LHCN-M2 (cell line): ENCODE measurements at places on chromosomes 6 and 20. TPM values are rescaled to one million over a fixed set of nuclear protein-coding genes. Genes with fewer than 3 reads are reported as not detected.

DNA sequence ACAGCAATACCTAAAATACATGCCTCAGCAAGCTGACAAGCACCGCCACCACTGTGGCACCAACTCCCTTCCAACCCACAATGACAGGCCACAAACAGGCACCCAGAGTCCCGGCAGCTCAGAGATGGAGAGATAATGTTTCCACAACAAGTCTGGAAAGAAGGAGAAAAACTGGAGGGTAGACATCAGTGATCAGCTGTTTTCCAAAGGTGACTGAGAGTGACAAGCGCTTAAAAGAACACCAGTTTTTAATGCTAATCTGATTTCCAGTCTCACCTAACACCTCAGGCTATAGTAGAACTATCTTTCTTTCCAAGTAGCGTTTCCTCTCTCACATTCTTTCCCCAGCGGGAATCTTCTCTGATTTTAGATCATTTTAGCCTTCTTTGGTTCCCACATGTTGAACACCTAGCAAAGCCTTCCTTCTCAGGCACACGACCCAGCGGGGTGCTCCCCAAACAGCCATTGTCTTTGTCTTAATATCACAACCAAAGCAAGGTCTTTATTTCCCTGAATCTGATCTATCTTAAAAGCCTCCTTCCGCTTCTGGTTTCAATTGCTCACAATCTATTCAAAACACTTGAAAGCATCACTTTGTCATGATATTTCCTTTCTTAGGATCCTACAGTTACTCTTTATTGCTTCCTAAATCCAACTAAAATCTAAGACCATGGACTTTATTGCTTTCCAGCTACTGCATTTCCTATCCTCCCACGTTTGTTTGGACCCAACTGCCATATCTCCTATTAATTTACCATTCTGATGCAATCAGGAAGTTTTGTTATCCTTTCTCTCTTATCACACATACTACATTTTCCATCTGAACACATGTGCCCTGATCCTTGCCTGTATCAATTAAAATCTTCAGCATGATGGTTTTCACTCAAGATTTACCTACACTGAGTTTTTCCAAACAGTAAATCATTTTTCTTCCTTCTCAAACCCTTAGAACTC is 282.7 kb downstream of the ADGB start:
- DNase-seq = no peak

DNA sequence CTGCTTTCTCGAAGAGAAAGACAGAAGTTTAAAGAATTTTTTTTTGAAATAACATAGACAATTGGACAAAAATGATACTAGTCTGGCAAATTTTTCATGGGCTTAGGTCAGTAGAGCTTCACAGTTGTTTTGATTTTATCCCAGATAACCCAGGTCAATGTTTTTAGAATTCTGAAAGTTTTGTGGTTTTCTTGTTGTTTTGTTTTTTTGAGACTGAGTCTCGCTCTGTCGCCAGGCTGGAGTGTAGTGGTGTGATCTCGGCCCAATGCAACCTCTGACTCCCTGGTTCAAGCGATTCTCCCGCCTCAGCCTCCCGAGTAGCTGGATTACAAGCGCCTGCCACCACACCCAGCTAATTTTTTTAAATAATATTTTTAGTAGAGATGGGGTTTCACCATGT is 22.8 kb downstream of the KIF13A start:
- peak; percentile 59 for DNase-seq

The AVP gene
- not detected in 2 replicates for total RNA-seq

The TREM2 gene
- not detected in 2 replicates for total RNA-seq

GRCh38 chr6:126535138-126535537 is 195.2 kb downstream of the CENPW start:
- no peak for DNase-seq

DNA sequence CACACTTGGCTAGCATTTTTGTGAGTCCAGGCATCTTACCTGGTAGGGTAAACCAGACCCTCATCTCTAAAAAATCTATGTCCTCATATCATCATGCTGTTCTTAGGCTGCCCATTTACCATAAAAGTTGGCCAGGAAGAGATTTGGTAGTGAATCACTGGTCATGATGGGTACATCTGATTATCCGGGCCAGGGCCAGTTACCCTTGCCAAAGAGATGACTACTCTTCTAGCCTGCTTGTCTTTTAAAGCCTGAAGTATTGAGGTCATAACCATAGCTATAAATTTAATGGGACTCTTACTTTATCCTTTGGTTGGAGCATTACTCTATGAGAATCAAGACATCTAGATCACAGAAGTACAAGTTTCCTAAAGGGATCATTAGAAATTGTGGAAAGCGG is 276.8 kb downstream of the TENT5A start:
- no peak for DNase-seq

The TRIM10 gene
- not detected in 2 replicates for total RNA-seq

The GPR31 gene
- not detected in 2 replicates for total RNA-seq

GRCh38 chr6:30720738-30721197 is 616 bp downstream of the TUBB start:
- peak; percentile 58 for DNase-seq
